ENCODE measurements at places on chromosomes 3 and 15. TPM values are rescaled to one million over a fixed set of nuclear protein-coding genes. Genes with fewer than 3 reads are reported as not detected.

DNA sequence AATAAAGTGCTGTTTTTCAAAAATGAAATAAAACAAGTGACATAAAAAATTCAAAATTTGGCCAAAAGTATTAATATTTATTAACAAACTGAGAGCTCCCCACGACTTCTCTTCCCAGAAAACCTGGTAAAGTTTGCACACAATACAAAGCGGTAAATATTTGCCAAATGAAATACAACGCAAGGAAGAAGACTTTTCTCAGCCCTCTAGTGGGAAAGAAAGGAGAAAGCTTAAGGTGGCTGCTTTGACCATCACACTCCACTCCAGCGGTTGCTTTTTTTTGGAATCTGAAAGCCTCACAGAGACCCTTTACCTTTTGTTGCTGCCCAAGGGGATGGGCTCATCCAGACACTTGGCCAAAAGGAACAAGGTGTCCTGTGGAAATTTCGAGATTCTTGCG, 1.1 kb upstream of the GK5 start:
- DNase-seq, result no peak

GRCh38 chr15:52105846-52106245, 6.7 kb downstream of the BCL2L10 start:
- DNase-seq, result peak; percentile 69

- no peak for DNase-seq
Measured at GRCh38 chr3:103083848-103084631, 649.2 kb downstream of the ZPLD1 start.

DNA sequence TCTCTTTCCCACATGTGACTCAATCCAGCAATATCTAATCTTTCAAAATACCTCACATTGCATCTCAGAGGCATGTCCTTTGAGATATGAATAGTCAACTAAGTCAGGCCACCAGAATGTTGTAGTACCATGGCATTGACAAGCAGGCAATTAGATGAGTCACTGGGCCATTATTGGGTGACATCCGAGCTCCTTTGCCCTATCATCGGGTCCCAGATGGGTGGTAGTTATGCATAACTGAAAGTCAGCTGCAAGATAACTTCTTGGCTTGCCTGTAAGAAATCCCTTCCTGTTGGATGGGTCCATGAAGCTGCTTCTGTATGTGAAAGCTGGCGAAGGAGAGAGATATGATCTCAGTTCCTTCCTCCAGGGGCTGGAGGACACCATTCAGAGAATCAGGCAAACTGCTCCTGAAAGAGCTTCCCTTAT, 32.8 kb downstream of the ARRDC4 start:
- DNase-seq, result no peak

Gene C3orf49
- not detected for total RNA-seq

Gene SPATA12
- total RNA-seq, result 0.21 TPM
